Astrocyte (in vitro differentiated cells and primary cell): ENCODE measurements at places on chromosomes 11 and 22. TPM values are rescaled to one million over a fixed set of nuclear protein-coding genes. Genes with fewer than 3 reads are reported as not detected.
A peak's percentile ranks its signal among the peaks of the same experiment; 100 is the strongest.

DNA sequence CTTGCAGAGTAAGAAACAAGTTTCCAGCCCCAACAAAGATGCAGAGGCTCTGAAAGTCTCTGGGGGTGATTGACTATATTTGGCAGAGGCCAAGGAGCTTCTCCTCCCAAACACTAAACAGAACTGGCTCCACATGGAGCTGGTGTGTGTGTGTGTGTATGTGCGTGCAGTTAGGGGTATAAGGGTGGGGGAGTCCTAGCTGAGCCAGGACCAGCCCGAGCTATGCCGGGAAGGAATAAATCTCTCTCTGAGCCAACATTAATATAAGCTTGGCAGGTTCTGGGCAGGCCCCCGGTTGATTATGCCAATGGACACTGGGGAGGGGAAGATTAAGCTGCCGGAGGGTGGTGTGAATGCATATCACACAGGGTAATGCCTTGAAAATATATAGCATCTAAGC, 324.2 kb downstream of the MIAT start:
- DNase-seq = no peak

- DNase-seq = peak; percentile 22
Observed at GRCh38 chr22:23696326-23696851, 5.6 kb downstream of the RGL4 start.

- no peak for DNase-seq
Observed at GRCh38 chr22:28021998-28022660, 103.1 kb upstream of the PITPNB start.

The COA4 gene
- 55.9 and 59.0 TPM in 2 replicates for total RNA-seq

The NLRP14 gene
- total RNA-seq = not detected in 2 replicates
